ENCODE measurements at places on chromosomes 1 and 21.

GRCh38 chr1:234486858-234487840, 8.2 kb upstream of the TARBP1 start:
- DNase-seq, result no peak

DNA sequence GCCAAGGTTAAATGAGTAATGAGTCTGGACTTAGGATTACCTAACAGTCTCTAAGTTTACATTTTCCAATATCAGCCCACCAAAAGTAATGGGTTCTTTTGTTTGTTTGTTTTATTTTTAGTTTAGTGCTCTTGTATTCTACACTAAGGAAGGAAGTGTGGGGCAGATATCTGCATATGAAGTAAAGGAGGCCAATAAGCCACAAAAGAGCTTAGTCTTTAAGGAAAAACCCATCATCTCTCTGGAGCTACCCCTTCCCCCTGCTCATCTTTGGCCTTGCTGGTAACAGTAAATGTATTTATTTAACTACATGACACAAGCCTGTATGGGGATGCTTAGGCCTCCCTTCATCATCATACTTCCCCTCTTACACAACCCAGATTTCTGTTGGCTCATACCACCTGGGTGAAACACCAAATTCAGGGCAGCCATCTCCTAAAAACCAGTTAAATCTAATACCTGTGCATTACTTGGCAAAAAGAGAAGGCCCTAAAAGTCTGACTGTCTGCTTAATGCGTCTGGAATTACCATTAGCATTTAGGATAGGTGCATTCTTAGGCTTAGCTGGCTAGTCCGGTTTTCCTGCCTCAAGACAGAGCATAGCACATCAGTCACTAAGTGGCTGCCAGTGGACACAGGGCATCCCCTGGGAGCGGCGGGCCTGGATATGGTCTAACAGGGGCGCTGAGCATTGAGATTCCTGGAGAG, 96.8 kb upstream of the ADGRL2 start:
- DNase-seq, result no peak

GRCh38 chr1:9793291-9793690, 30.5 kb downstream of the CLSTN1 start:
- DNase-seq, result no peak

GRCh38 chr1:25129380-25129779, 102.9 kb downstream of the SYF2 start:
- DNase-seq, result no peak

DNA sequence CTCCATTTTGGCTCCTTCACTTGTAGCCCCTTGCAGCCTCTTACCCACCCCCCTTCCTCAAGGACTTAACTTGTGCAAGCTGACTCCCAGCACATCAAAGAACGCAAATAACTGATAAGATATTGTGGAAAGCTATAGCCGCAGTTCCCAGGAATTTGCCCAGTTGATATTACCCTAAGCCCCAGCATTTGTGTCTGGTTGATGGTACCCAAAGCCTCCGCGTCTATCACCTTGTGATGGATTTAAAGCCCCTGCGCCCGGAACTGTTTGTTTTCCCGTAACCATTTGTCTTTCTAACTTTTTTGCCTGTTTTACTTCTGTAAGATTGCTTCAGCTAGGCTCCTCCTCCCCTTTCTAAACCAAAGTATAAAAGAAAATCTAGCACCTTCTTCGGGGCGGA, 5.9 kb downstream of the YARS1 start:
- no peak for DNase-seq

- no peak for DNase-seq
Measured at GRCh38 chr1:219461981-219462400, 150.9 kb downstream of the ZC3H11B start.

- DNase-seq, result no peak
Measured at GRCh38 chr1:104987210-104987609, 1237.5 kb downstream of the AMY1C start.

DNA sequence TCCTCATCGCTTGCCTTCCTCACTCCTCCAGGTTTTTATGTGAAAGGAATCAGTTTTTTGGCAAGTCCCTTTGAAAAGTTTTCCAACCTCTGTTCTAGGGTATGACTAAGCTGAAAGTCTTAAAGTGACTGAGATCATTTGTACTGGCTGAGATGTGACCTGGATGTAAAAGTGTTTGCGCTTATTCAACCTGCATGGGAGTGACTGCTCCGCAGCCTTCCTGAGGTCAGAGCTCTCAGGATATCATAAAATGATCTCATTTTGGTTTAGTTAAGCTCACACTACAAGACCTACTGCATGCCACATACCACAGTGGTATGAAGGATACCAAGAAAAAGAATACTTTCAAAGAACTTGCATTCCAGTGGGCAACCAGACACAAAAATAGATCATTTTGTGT, 29.8 kb upstream of the TADA1 start:
- no peak for DNase-seq

DNA sequence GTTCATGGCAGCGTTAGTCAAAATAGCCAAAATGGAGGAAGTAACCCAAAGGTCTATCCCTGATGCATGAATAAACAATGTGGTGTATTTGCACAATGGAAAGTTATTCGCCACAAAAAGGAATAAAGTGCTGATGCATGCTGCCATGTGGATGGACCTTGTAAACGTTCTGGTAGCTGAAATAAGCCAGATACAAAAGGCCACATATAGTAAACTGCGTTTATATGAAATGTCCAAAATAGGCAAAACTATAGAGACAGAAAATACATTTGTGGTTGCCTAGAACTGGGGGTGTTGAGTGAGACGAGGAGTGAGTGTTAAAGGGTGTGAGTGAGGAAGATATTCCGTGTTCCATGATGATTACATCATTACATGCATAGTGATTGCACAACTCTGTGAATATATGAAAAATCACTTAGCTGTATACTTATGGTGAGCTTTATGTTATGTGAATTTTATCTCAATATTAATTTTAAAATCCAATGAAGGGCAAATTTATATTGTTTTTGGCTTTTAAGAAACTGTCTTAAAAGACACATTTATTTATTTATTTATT, 321.3 kb downstream of the KIF26B start:
- no peak for DNase-seq

- peak; percentile 13 for DNase-seq
Measured at GRCh38 chr21:40143822-40144525, 276.7 kb downstream of the PCP4 start.

Measured in HuH-7.5 (cell line).